ENCODE measurements at places on chromosomes 6 and 20. TPM values are rescaled to one million over a fixed set of nuclear protein-coding genes. Genes with fewer than 3 reads are reported as not detected.

- no peak for DNase-seq
These were observed 4.3 kb downstream of the SCUBE3 start for GRCh38 chr6:35218021-35218420.

DNA sequence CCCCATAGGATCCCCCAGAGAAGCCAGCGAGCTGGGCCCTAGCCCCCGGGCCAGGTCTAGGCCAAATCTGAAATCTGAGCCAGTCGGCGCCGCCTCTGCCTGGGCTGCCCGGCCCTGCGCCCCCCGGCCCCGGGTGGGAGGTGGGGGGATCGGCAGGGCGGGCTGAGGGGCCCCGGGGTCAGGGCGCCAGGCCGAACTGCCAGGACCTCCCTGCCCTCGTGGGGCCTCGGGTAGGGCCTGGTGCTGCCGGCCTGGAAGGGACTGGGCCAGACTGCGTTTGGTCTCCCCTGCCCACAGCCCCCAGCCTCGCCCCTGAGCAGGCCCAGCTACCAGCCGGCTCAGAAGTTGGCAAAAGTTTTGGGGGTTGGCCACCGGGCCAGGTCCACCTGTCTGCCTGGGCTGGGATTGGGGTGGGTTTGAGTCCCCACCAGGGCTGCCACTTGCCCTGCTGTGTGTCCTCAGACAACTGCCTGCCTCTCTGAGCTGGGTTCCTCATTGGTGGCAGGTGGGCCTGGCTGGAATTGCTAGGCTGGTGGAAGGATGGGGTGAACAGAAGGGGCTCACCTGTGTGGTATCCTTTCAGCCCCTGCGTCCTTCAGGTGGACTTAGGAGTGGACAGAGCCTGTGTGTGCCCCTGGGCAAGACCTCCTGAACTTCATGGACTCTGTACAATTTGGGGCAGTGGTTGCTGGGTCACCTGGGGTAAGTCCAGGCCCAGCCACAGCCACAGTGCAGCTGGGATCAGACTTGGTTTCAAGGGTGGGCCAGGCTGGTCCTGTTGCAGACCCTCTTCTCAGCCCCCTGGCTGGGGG lies 801 bp downstream of the SRC start:
- DNase-seq, result no peak

Gene KIFC1
- 40.4 TPM for total RNA-seq

GRCh38 chr20:59729506-59729905 lies 125.2 kb downstream of the PHACTR3 start:
- DNase-seq, result no peak

- DNase-seq, result no peak
These were observed 316.1 kb upstream of the PRDM1 start for GRCh38 chr6:105769987-105770386.

DNA sequence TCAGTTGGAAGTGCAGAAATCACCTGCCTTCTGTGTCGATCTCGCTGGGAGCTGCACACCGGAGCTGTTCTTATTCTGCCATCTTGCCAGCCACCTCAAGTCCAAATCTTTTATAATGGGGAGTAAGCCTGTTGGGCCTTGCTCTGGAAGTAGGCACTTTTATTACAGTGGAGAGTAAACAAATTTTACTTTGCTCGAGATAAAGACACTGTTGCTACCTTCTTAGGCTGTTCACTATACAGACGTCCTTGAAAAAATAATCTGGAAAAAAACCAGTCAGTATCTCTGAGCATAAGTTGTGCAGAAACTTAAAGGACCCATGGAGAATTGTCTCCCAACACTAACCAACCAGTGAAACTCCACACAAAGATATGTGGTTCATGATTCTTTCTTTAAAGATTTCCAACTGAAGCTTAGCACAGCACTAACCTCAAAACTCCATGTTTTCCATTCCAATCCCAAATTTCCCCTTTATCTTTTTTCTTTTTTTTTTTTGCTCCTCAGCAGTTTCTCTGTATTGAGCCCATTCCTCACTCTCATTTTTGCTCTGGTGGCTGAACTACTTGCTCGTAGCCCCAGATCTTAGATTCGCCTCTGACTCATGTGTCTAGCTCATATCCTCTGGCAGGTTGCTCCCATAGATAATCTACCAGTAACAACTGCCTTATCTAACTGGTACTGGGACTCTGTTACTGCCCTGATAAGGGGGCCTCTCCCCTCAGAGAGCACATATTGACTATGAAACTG lies 34.3 kb upstream of the COL9A1 start:
- no peak for DNase-seq

Gene TPD52L1
- 3.7 TPM for total RNA-seq

Gene CCN6
- total RNA-seq, result not detected

Gene TP53INP2
- total RNA-seq, result 3.4 TPM

- no peak for DNase-seq
These were observed 10.2 kb downstream of the SENP6 start for GRCh38 chr6:75611702-75612375.

GRCh38 chr6:129672341-129672682 lies 37.7 kb downstream of the ARHGAP18 start:
- DNase-seq, result no peak

- DNase-seq, result no peak
These were observed 1.5 kb upstream of the HMGN4 start for GRCh38 chr6:26536571-26537159.

GRCh38 chr6:15751721-15752350 lies 89.0 kb upstream of the DTNBP1 start:
- no peak for DNase-seq

DNA sequence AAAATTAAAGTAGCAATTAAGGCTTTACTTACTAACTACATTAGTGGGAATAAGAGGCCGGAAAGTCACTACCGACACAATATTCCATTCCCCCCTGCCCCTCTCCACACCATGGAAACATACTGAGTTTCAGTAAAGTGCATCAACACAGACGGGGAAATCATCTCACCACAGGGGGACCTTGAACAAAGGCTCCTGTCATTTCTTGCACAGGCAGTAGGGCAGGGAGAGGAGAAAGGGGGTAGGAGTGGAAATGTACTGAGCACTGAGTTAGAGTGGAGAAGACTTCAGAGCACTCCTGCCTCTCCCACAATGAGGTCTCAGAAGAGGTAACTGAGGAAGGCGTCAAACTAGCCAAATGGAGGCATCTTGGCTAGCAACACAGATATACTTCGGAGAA lies 1426.9 kb upstream of the EYS start:
- DNase-seq, result no peak

Gene SOD2
- total RNA-seq, result 424 TPM

- no peak for DNase-seq
These were observed 72.9 kb downstream of the SNX5 start for GRCh38 chr20:17895641-17896171.

- DNase-seq, result no peak
These were observed 92.9 kb downstream of the TFAP2C start for GRCh38 chr20:56722042-56722441.

- peak; percentile 30 for DNase-seq
These were observed 131.2 kb downstream of the PFDN4 start for GRCh38 chr20:54339093-54339492.

Gene PRKN
- 0.59 TPM for total RNA-seq

GRCh38 chr6:109118871-109119354 lies 23.6 kb downstream of the CEP57L1 start:
- DNase-seq, result no peak

DNA sequence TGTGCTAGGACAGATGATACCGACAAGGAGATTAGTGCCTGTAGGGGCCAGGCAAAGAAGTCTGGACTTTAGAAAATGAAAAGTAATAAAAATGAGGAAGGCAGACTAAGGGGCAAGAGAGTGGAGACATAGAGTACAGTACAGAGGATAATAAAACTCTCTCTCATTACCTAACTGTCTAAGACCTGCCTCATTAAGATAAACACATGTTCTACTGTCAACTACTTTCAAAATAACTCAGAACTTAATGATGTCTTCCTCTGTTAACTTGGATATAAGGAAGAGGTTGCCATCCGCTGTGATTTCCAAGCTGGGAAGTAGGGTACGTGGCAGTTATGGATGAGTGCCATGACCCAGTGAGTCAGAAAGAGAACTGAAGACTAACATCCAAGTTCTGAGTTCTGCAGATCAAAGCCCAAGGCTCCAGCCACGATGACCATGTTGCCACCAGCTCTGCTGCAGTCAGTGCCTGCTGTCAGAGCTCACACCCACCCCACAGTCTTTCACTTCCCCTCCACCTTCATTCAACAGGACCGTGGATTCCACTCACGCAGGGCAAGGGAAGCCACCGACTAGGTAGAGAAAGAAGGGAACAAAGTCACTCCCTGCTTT lies 81.8 kb downstream of the KIF16B start:
- DNase-seq, result no peak

DNA sequence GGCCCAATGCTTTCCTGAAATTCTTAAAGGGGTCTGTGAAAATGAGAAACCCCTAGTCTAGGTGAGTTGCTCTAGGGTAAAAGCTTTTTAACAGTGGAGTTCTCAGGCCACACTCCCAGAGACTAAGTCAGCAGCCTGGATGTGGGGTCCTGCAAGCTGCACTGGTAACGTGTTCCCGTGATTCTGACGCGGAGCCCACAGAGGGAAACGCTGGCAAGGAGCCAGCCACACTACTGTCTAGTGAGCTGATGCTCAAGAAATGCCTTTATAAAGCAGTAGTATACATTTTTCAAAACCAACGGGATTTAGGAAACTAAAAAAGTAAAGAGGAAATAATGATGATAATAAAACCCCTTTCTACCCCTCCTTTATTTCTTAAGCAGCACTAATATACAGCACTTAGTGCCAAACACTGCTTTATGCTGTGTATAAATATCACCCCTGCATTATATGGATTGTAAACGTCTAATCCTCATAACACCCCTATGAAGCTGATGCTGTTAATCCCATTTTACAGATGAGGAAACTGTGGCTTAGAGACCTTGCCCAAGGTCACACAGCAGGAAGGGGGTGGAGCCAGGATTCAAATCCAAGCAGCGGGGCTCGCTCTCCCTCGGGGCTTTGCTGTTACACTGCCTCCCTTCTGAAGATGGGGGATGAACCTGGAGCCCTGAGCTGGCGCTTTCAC lies 25.0 kb downstream of the KCNK15 start:
- no peak for DNase-seq

GRCh38 chr6:39339868-39340550 lies 17.5 kb upstream of the KCNK16 start:
- no peak for DNase-seq

DNA sequence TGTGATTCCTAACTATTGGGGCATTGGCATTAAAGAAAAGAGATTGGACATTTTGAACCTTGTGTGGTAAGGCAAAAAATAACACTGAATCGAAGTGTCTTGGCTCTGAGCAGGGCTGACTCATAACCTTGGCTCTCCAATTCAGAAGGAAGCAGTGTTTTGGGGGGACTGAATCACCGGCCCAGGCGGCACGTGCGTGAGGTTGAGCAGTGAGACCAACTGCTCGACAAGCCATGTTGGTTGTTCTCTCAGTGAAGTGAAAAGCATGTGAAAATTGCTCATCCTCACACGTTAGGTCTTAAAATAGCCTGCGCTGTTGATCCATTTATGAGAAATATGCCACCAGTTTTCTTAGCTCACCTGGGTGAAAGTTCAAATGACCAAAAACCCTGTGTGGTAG lies 137.8 kb upstream of the SPACA1 start:
- DNase-seq, result peak; percentile 85

Gene GABRR2
- total RNA-seq, result 0.46 TPM

GRCh38 chr20:63500902-63501817 lies 2.3 kb upstream of the EEF1A2 start:
- DNase-seq, result no peak

DNA sequence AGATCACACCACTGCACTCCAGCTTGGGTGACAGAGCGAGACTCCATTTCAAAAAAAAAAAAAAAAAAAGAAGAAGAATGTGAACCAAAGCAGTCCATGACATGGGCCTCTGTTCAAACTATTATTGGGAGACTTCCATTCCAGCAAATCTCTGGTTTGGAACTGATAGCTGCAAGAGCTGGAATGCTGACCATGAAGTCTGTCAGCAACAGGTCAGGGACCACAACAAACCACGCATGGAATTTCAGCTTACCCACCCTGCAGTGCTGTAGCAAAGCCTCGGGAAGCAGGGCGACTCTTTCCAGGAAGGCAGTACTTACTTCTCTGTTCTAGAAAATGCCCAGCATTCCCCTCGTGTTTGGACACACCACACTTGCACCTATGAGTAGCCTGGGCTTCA lies 34.1 kb upstream of the TBC1D7 start:
- DNase-seq, result no peak

Gene SAMD3
- not detected for total RNA-seq

Gene MEI4
- total RNA-seq, result not detected

DNA sequence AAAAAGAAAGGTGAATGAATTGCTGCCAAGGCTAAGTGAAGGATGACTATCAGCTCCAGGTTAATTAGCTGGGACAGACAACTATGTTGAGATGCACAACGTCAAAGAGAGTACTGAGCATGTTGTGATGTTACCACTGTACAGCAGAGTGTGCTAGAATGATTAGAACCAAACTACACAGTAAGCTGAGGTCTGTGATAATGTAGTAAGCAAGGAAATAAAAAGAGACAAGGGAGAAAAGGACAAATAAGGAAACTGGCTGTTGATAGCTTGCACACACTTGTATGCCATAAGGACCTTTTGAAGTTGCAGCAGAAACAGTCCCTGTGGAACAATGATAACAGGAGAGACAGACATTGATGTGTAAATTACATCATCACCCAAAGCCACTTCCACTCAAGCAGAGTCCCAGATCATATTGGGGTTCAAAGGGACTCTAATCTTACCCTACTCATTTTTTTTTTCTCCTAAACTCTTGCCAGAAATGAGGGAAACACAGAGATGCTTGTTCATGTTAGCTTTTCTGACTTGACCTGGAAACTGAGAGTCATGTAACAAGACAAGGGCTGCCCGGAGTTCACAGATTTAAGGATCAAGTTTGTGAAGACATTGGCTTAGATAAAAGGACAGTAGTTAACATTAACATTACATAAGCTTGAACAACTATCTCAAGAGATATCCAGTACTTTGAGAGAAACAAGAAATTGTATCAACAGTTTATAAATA lies 189.9 kb downstream of the CENPW start:
- DNase-seq, result no peak

DNA sequence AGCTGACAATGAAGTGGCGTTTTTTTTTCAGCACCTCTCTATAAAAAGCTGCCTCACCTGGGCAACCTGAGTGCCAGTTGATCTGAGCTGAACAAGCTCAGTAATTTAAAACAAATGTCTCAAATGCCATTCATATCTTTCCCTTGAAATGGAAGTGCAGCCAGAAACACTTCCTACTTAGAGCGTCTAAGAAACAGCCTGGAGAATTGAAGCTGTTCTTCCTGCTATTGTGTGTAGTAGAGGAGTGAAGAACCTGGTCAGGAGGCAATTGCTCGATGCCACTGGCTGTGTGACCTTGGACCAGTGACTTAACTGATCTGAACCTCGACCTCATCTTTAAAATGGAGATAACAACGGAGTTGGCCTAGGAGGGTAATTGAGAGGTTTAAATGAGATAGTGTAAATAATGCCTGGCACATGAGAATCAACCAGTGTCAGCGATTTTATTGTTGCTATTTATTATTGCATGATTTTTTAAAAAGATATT lies 95.4 kb upstream of the FOXQ1 start:
- no peak for DNase-seq

GRCh38 chr6:111970426-111970825 lies 83.5 kb upstream of the CCN6 start:
- no peak for DNase-seq

- DNase-seq, result no peak
These were observed 134.9 kb downstream of the MMUT start for GRCh38 chr6:49328051-49328744.

Gene TAGAP
- not detected for total RNA-seq

Gene CENPQ
- total RNA-seq, result 8.2 TPM
